ENCODE measurements at places on chromosomes 12 and 14. TPM values are rescaled to one million over a fixed set of nuclear protein-coding genes. Genes with fewer than 3 reads are reported as not detected.

BDKRB2 gene
- total RNA-seq = 1.5 TPM

SOAT2 gene
- total RNA-seq = not detected

RALGAPA1 gene
- total RNA-seq = 58.9 TPM

GLIPR1L2 gene
- 1.1 TPM for total RNA-seq

HOXC9 gene
- total RNA-seq = 0.61 TPM

SVOP gene
- total RNA-seq = not detected

PRPH gene
- not detected for total RNA-seq

RPS6KL1 gene
- total RNA-seq = 5.1 TPM

RTN1 gene
- total RNA-seq = 9.6 TPM

RPS29 gene
- 1,185 TPM for total RNA-seq

KRT86 gene
- 1.1 TPM for total RNA-seq

LRTM2 gene
- total RNA-seq = not detected

CRIP2 gene
- total RNA-seq = 191 TPM

- no peak for DNase-seq
- H3K4me3 ChIP-seq = no peak overlapping the region
- H3K27ac ChIP-seq = no peak overlapping the region
- H3K27me3 ChIP-seq = no peaks in the 10 kb centered on the region
- no peaks in the 10 kb centered on the region for H3K4me1 ChIP-seq
- H3K36me3 ChIP-seq = peaks cover 5% of the 10 kb centered on the region
Observed at GRCh38 chr12:92877904-92878303, 51.2 kb downstream of the EEA1 start.

DNA sequence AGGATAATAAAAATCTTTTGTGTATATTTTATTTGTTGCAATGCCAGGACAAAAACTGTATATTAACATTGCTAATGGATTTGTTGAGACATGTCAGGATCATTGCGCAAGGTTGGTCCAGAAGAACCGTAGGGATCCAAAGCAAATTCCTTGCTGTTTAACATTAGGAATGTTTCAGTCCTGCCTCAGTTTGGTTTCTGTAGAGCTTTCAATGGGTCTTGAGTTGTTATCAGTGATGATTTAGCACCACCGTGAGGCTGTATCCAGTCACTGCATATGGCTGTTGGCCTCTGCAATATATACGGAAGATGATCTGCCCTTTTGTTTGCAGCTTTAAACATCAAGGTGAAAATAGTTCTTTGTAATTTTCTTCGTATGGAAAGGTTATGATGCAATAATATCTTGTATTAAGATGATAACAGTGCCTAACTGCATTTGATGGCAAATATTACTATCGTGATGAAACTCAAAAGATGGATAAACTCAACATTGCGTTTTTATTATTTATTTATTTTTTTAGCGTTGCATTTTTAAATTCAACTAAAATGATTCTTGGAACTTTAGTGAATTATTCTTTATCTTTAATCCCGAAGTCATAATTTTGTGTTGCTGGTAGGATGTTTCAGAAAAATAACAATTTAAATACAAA lies 231.2 kb downstream of the AKAP6 start:
- H3K27ac ChIP-seq = no peak overlapping the region
- no peaks in the 10 kb centered on the region for H3K36me3 ChIP-seq
- DNase-seq = no peak
- H3K4me1 ChIP-seq = no peaks in the 10 kb centered on the region
- no peaks in the 10 kb centered on the region for H3K27me3 ChIP-seq
- H3K4me3 ChIP-seq = no peak overlapping the region

- no peak overlapping the region for H3K4me3 ChIP-seq
- H3K27ac ChIP-seq = no peak overlapping the region
- no peaks in the 10 kb centered on the region for H3K36me3 ChIP-seq
Observed at GRCh38 chr12:93167331-93167730, 210.4 kb upstream of the NUDT4 start.

GRCh38 chr12:2287151-2287550 lies 234.4 kb downstream of the CACNA1C start:
- no peaks in the 10 kb centered on the region for H3K27me3 ChIP-seq
- H3K27ac ChIP-seq = peak overlapping the region; percentile 55
- peak; percentile 35 for DNase-seq
- no peaks in the 10 kb centered on the region for H3K36me3 ChIP-seq
- no peak overlapping the region for H3K4me3 ChIP-seq

DNA sequence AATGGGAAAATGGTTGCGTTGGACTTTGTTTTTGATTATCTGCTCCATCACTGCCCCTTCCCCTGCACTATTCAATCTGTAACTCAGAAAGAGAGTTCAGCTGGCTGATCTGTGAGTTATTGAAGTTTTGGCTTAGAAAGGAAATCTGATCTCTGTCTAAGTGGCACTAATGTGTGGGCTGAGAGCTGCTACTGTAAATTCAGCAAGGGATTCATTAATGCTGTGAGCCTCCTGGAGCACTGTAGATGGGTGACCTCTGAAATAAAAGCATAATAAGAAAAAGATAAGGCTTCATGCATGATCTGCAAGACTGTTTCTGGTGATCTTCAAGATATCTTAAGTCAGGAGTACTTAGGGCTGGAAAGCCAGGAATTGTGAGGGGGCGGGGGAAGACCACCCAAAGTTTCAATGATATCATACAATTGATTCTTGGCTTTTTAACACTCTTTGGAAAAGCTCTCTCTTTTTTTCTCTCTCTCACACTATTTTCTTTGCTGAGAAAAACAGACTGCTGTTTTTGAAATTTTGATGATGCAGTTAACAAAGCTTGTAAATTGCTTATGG lies 101.1 kb downstream of the C12orf75 start:
- no peak for DNase-seq
- no peak overlapping the region for H3K27ac ChIP-seq
- no peak overlapping the region for H3K4me3 ChIP-seq
- H3K27me3 ChIP-seq = no peaks in the 10 kb centered on the region

GRCh38 chr12:70590051-70590450 lies 47.2 kb downstream of the PTPRB start:
- H3K4me3 ChIP-seq = no peak overlapping the region
- no peaks in the 10 kb centered on the region for H3K4me1 ChIP-seq
- H3K27ac ChIP-seq = no peak overlapping the region

- H3K27ac ChIP-seq = no peak overlapping the region
- DNase-seq = no peak
- no peaks in the 10 kb centered on the region for H3K4me1 ChIP-seq
- peaks cover 21% of the 10 kb centered on the region for H3K36me3 ChIP-seq
Observed at GRCh38 chr12:12488823-12489550, 73.7 kb downstream of the DUSP16 start.

DNA sequence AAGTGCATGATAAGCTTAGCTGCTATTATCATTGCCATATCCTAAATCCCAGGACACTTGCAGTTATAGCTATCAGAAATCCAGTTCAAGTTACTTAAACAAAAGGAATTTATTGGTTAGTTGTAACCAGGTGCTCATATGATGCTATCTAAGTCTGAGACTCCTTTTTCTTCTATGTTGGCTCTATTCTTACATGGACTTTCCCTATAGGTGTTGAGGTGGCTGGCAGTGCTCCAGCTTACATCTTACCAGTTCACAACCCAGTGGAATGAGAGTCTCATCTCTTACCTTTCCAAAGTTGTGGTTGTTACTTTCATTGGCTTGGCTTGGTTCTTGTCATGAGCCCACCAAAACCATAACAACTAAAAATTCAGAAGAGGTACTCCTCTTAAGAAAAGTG lies 94.6 kb downstream of the DACT1 start:
- H3K4me3 ChIP-seq = no peak overlapping the region
- no peak overlapping the region for H3K27ac ChIP-seq
- no peaks in the 10 kb centered on the region for H3K36me3 ChIP-seq

- no peaks in the 10 kb centered on the region for H3K36me3 ChIP-seq
- no peak overlapping the region for H3K27ac ChIP-seq
- DNase-seq = no peak
- no peak overlapping the region for H3K4me3 ChIP-seq
Observed at GRCh38 chr12:100733817-100734593, 60.6 kb upstream of the ANO4 start.

DNA sequence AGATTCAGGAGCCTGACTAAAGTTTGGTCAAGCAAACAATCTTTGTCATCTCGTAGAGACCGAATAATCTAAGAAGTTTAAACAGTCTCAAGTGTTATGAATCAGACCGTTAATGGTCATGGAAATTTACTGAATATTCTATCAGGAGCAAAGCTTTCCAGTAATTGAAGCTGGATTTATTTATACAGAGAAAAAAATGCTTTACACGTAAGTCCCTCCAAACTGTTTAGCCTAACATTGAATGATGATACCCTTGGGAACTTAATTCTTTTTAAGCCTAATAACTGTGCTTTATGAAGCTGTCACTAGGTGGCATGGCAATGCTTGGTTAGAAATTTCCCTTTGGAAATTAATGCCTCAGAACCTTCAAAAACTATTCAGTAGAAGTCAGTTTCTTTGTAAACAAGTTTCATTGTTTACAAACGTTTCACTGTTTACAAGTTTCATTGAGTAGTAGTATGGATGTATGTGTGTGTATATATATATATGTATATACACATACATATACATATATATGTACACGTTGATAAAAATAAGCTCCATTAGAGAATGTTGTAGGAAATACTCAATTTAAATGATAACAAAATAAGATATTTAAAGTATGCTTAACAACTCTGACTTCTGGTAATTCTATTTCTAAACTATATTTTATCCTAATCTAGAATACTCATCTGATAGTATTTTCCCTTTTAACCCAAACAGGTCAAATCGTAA lies 32.1 kb downstream of the DEPDC4 start:
- H3K27ac ChIP-seq = no peak overlapping the region
- no peaks in the 10 kb centered on the region for H3K27me3 ChIP-seq
- H3K4me3 ChIP-seq = no peak overlapping the region

- H3K27ac ChIP-seq = no peak overlapping the region
- H3K4me1 ChIP-seq = peaks cover 8% of the 10 kb centered on the region
- no peaks in the 10 kb centered on the region for H3K36me3 ChIP-seq
- H3K4me3 ChIP-seq = no peak overlapping the region
- no peak for DNase-seq
- H3K27me3 ChIP-seq = peaks cover 71% of the 10 kb centered on the region
Observed at GRCh38 chr14:96739200-96739910, 57.8 kb upstream of the VRK1 start.

DNA sequence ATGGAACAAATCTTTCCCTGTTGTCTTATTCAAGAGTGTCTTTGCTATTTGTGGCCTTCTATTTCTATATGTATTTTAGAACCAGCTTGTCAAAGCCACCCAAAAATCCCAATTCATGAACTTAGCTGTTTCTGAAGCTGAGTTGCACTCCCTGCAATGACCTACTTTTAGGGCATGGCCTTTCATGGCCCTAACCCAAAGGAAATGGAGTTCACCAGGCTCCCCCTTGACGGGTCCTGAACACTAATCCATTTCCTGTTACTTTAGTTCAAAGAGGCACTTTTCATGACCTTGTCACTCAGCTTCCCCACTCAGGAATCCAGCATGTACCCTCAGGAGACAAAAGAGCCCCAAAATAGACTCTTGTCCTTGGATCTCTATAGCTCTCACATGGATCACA lies 7.6 kb downstream of the TMED8 start:
- no peaks in the 10 kb centered on the region for H3K36me3 ChIP-seq
- no peak overlapping the region for H3K4me3 ChIP-seq
- DNase-seq = no peak
- H3K27ac ChIP-seq = no peak overlapping the region
- H3K4me1 ChIP-seq = no peaks in the 10 kb centered on the region
- H3K27me3 ChIP-seq = no peaks in the 10 kb centered on the region

DNA sequence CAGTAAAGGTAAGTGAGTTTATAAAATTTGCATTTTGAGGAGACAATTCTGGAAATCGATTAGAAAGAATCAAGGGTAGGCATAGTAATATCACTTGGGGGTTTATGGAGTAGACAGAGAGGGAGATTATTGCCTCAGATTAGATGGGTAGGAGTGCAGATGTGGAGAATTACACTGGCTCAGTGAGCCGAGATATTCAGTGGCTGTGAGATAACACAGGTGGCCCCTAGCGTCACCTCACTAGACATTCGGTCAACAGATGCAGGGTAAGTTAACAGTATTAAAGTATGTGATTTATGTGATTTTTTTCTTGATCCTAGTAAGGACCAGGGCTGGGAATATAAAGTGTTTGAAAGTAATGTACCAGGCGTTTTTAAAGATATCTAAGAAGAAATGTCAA lies 39.6 kb upstream of the KLRD1 start:
- no peak for DNase-seq
- no peaks in the 10 kb centered on the region for H3K36me3 ChIP-seq
- H3K27ac ChIP-seq = no peak overlapping the region
- H3K4me3 ChIP-seq = no peak overlapping the region

DNA sequence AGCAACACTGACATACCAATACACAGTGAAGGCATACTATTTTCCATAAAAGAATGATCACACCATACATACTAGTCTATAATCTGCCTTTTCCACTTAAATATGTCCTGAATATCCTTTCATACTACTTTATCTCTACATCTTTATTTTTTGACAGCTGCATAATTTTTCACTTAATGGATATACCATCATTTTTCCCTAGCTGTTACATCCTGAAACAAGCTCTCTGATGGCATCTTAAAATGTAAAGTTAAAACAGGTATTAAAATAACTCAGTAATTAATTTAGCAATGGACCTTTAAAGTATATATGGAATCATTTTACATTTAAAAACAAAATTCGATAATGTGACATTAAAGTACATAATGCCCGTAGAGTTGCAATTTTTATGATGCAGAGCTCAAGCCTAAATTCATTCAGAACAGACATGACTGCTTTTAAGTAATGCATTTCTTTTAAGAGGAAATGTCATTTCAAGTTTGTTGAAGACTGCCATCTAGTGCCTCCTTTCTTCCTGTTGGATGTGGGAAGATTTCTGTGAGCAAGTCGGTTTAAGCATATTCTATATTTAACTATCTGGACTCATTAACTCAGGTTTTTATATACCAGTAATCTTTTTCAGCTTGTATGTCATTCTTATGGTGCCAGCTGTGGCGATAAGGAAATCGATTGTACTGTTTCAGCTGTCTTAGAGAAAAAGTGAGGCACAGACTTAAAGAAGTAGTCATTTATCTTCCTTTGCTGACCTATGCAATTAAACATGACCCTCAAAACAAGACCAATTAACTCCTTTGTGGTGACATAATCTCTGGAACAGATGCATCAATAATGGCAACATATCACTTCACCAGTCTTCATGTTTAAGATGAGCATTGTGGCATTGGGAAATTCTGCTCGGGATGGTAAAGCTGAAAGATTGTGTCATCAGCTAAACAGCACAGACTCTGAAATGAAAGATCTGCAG lies 20.3 kb downstream of the PRICKLE1 start:
- no peaks in the 10 kb centered on the region for H3K27me3 ChIP-seq
- DNase-seq = no peak
- H3K27ac ChIP-seq = no peak overlapping the region
- H3K36me3 ChIP-seq = no peaks in the 10 kb centered on the region
- H3K4me3 ChIP-seq = no peak overlapping the region

All from upper lobe of right lung (tissue), 1 donor.